Parietal lobe (tissue), 2 donors: ENCODE measurements at places on chromosomes 3 and 15. TPM values are rescaled to one million over a fixed set of nuclear protein-coding genes. Genes with fewer than 3 reads are reported as not detected.

CHD2 gene
- 201 TPM for total RNA-seq

GATM gene
- total RNA-seq: 128 TPM

LYZL4 gene
- not detected for total RNA-seq

SEMA6D gene
- total RNA-seq: 85.1 TPM
